ENCODE measurements at places on chromosomes 2 and 18.

GRCh38 chr2:199335502-199335901 lies 122.2 kb downstream of the SATB2 start:
- DNase-seq, result no peak

DNA sequence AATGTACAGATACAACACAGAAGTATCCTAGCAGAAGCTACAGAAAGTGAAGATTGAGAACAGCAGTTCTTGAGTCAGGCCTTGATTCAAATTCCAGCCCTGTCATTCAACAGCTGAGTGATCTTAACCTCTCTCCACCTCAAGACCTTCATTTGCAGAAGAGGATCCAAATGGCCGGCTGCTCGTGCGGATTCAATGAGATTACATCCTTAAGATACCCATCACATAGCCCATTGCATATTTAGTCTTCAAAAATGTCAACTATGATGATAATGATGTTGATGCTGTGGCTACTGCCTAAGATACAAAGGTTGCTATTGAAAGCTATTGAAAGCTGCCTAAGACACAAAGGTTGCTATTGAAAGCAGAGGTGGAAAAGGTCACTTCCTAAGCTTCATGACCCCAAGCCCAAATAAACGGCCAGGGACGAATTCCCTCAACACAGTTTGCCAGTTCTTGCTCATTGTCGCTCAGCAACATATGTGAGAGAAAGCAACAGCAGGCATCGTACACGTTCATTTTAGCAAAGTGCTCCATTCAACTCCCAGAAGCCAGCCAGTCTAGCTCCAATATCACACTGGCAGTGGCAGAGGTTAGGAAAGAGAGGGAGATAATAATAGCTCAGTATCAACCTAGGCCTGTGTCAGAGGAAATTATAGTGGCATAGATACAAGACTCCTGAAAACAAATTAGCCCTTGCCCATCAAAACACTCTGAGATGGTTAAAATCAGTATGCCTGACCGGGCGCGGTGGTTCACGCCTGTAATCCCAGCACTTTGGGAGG lies 36.1 kb downstream of the MRPL35 start:
- DNase-seq, result no peak

GRCh38 chr18:47265197-47265596 lies 13.7 kb upstream of the SKOR2 start:
- no peak for DNase-seq

DNA sequence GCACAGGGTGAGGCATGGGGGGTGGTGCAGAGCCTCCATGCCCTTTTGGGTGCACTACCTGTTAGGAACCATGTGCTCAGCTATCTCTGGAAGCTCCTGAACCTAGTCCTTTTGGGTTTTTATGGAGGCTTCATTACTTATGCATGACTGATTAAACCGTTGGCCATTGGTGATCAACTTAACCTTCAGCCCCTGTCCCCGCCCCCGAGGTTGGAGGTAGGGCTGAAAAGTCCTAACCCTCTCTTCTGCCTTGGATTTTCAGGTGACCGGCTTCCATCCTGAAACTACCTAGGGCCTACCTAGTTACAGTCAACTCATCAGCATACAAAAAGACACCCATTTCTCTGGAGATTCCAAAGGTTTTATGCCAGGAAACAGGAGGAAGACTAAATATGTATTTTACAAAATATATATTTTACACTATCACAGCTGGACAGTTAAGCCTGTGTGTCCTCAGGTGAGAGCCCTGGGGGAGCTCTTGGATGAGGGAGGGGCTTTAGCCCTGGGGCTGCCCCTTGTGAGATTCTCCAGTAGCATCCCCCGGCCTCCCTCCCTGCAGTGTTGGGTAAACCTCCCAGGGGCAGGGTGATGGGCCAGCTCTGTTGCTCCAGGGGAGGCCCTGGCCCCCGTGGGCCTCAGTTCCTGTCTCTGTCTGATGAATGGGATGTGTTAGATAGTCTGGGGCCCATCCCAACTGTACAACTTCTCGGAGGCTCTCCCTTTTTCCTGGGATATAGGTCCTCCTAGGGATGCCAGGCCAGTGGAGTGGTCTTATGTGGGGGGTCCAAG lies 24.1 kb downstream of the GLI2 start:
- DNase-seq, result no peak

DNA sequence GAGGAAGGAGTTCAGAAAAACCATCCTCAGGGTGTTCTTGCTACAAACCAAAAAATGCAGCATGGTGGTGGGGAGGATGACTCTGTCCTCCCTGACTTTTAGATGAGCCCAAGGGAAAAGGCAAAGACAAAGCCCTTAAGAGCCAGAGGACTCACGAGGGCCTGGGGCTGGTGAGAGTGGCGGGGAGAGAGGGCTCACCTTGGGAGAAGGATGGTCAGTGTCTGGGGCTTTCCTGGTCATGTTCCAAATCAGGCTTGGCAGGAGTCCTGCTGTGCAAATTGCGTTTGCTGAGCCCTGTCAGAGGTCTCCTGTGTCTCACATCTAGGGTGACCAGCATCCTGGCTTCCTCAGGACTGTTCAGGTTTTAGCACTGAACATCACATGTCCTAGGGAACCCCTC lies 4.7 kb downstream of the UGT1A1 start:
- no peak for DNase-seq

- DNase-seq, result no peak
Measured at GRCh38 chr2:64460330-64460729, 6.4 kb downstream of the LGALSL start.

DNA sequence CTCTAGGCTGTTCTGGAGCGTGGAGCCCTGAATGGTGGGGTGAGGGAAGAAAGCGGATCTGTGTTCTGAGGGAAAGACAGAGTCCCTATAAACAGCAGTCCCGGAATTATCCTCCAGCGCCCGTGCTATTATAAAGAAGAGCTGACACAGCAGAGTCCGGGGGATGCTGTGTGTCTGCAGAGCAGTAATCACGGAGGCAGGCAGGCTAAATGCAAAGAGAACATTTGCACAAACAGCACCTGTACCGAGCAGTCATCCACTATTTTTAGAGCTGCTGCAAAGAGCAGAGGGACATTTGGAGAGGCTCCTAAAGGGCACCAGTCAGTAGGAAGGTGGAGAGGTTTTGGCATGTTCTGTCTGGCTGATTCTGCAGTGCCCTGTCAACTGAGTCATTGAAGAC lies 293.8 kb upstream of the SLC14A2 start:
- DNase-seq, result no peak

GRCh38 chr18:59988098-59988706 lies 88.4 kb downstream of the PMAIP1 start:
- no peak for DNase-seq

DNA sequence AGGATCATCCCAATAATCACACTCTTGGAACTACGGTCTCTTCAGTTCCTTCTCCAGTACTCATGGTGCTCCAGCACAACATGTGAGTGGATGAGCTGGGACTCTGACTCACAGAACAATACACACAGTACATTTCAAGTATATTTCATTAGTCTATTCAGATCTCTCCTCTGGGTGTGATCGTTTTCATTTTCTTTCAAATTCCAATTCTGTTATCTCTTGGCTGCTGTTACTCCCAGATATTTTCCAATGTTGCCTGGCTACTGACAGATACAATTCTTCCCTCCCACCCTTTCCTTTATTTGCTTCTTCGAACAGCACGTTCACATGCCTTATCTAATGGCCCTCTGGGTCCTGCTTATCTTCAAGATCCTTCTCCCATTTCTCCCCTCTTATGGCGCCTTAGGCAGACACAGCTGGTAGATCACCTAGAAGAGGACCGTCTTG lies 216.0 kb downstream of the ACKR3 start:
- DNase-seq, result no peak

- no peak for DNase-seq
Measured at GRCh38 chr2:16561676-16562075, 104.0 kb downstream of the CYRIA start.

GRCh38 chr18:46891742-46892214 lies 25.5 kb downstream of the PIAS2 start:
- no peak for DNase-seq

GRCh38 chr2:22485486-22485885 lies 899.5 kb upstream of the KLHL29 start:
- no peak for DNase-seq

- DNase-seq, result no peak
Measured at GRCh38 chr18:79905389-79905911, 46.0 kb downstream of the SLC66A2 start.

GRCh38 chr2:5734859-5735520 lies 42.8 kb downstream of the SOX11 start:
- DNase-seq, result no peak

GRCh38 chr2:170396799-170397459 lies 219.0 kb downstream of the MYO3B start:
- no peak for DNase-seq

GRCh38 chr2:99088017-99088416 lies 53.5 kb upstream of the C2orf15 start:
- DNase-seq, result no peak

- DNase-seq, result no peak
Measured at GRCh38 chr2:123563515-123563914, 461.6 kb upstream of the CNTNAP5 start.

GRCh38 chr18:74241426-74241825 lies 50.3 kb downstream of the CYB5A start:
- no peak for DNase-seq

GRCh38 chr2:28359222-28360057 lies 33.2 kb upstream of the FOSL2 start:
- no peak for DNase-seq

DNA sequence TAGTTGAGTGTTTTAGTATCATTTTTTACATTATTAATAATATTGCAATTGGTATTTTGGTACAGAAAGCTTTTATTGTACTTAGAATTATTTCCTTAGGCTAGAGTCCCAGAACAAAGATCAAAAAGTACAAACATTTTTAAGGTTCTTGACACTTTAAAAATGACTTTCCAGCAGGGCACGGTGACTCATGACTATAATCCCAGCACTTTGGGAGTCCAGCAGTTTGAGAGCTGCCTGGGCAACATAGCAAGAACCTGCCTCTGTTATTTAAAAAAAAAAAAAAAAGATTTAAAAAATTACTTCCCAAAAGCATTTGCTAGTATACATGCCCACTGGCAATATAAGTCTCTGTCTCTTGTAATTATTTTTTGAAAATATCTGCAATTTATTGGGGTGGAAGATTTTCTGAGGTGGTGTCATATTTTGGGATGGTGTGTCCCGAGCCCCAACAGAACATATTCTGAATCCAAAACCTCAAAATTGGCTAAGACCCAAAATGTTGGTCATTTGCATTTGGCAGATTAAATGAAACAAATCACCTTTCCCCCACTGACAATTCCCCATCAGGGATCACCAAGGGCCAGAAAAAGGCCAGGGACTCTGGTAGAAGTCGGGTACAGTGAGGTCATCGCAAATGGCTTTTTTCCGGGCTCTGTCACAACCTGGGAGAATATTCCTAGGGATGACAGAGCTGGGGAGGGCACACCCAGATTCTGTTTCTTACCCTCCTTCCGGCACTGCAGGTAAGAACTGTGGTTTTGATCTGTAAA lies 42.1 kb downstream of the NIFK start:
- DNase-seq, result no peak

DNA sequence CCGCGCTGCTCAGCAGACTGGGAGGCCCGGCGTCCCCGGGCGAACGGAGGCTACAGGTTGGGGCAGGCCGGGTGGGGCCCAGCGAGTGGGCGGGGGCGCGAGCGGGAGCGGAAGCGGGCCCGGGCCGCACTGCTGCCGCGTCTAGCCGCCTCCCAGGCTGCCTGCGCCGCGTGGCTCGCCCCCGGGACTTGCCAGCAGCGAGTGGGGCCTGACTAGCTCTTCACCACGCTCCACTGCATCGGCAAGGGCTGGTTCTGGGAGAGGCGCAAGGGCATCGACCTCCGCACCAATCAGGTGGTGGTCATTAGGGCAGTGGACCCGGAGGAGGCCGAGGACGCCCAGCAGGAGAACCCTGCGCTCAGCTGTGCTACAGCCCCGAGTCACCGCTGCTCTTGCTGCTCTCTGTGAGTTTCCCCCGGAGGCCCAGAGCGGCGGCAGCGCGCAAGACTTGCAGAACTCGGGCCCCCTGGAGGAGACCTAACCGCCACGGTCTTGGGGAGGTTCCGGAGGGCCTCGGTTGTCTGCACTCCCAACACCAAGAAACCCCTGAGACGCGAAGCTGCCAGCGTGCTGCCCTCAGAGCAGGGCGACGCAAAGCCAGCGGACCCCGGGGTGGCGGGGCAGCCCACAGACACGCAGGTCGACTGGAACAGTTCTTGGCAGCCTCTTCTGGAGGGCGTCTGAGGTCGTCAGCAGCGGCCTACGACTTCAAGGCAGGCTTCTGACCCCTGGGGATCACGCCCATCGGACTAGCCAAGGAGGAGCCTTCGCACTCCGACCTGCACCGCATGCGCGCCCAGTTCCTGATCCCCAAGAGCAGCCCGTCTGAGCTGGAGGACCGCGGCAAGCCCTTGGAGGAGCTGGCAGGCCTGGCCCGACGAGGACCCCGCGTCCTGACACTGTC lies 27.2 kb upstream of the PTPN2 start:
- DNase-seq, result no peak

All from NCI-H2029 treated with DMSO at 0.1 percent for 48 hours (cell line).